HFF-Myc (cell line): ENCODE measurements at places on chromosomes 3 and 15.

DNA sequence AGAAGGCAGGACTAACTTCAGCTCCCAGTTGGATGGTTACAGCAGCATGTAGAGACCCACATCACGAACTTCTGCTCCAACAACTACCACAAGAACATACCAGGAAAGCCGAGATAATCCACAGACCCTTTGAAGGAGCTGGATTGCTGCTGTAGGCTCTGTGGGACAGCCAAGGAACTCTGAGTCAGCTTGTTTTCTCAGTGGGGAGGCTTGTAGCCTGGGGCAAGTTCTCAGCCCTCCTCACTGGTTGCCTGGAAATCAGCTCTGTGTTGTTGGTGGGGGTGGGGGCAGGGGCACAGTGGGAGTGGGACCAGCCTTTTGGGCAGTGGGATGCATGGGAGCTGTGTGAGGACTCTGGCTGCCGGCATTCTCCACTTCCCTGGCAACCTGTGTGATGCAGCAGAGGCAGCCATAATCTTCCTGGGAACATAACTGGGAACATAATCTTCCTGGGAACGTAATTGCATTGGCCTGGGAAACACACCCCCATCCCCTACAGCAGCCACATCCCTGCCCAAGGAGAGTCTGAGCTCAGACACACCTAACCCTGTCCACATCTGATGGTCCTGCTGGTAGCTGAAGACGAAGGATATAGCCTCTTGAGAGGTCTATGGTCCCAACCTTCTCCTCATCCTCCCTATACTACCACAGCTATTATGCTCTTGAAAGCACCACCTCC is 153.1 kb downstream of the PEAK1 start:
- DNase-seq, result no peak

- DNase-seq, result no peak
These were observed 83.2 kb downstream of the MEIS2 start for GRCh38 chr15:37017031-37017625.

- no peak for DNase-seq
These were observed 159.1 kb downstream of the AKAP13 start for GRCh38 chr15:85539491-85539890.

GRCh38 chr3:76352511-76353284 is 567.3 kb upstream of the ZNF717 start:
- DNase-seq, result no peak

DNA sequence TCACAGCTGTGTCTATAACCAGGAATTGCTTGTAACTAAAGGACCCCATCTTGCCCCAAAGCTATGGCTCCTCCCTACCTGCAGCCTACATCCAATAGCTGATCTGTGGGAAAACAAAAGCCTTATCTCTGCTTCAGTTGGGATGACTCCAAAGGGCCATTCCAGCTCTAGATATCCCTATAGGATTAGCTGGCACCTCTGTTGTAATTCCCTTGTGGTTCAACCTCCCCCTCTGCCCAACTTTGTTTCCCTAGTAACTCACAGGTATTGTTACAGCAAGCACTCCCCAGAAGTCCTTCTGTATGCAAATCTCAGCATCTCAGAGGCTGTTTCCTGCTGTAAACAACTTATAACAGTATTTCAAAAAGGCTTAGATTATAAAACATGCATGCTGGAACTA is 478.6 kb downstream of the AGBL1 start:
- DNase-seq, result no peak

GRCh38 chr15:75455982-75456531 is 4.6 kb upstream of the SIN3A start:
- DNase-seq, result no peak

- no peak for DNase-seq
These were observed 124.6 kb downstream of the CBLB start for GRCh38 chr3:105744202-105744601.

DNA sequence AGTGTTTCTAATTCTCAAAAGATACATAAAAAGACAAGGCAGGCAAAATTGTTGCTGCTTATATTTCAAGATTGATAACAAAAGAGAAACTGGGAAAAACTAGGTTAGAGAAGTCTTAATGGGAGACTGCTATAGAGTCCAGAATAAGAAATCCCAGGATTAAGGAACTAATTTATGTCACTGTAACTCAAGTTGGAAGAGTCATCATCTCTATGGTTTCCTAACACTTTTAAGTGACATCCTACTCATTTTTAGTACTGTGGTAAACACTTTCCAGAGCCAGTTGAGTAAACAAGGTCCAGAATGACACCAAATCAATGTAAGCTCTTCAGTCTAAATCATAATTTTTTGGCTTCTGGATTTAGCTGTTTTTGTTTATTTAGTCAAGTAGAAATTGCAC is 8.0 kb downstream of the CLDN16 start:
- no peak for DNase-seq

GRCh38 chr3:127276396-127276795 is 11.4 kb downstream of the PRR20G start:
- DNase-seq, result no peak

GRCh38 chr3:101466465-101467309 is 46.3 kb downstream of the SENP7 start:
- no peak for DNase-seq

DNA sequence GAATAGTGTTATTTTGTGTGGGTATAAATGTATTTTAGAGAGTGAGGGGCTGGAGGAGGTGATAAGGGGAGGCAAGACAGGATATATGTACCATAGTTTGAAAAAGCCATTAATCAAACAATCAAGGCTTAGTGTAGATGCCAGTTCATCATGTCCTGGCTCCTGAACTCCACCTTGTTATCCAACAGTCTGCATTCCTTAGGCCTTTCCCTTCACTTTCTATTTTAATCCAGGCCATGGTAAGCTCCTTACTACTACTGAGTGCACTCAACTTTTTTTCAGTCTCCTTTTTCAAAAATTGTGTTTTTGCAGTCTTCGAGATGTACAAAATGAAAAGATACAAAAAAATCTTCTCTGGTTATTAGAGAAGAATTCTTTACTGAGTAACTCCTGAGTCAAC is 700.5 kb upstream of the NAALADL2 start:
- no peak for DNase-seq
